ENCODE measurements at places on chromosomes 5 and 9. TPM values are rescaled to one million over a fixed set of nuclear protein-coding genes. Genes with fewer than 3 reads are reported as not detected.

The IRX2 gene
- 15.4 TPM for total RNA-seq

The C9 gene
- not detected for total RNA-seq

The ABHD17B gene
- 86.5 TPM for total RNA-seq

The LECT2 gene
- not detected for total RNA-seq

The ACOT12 gene
- not detected for total RNA-seq

The OR1J4 gene
- not detected for total RNA-seq

The LRRC19 gene
- total RNA-seq, result not detected

The FOXD4L4 gene
- total RNA-seq, result 0.15 TPM
